Neural cell (in vitro differentiated cells): ENCODE measurements at places on chromosomes 16 and 17. TPM values are rescaled to one million over a fixed set of nuclear protein-coding genes. Genes with fewer than 3 reads are reported as not detected.

Gene CCDC154
- polyA plus RNA-seq, result 3.1 and 3.3 TPM in 2 replicates

Gene MYADML2
- polyA plus RNA-seq, result 1.1 and 1.2 TPM in 2 replicates

Gene ABCC6
- not detected in 2 replicates for polyA plus RNA-seq

Gene KRTAP4-5
- not detected in 2 replicates for polyA plus RNA-seq

Gene MAF
- polyA plus RNA-seq, result 0.92 and 2.1 TPM in 2 replicates

Gene CCL22
- polyA plus RNA-seq, result not detected in 2 replicates

Gene TSNAXIP1
- polyA plus RNA-seq, result 24.2 and 31.0 TPM in 2 replicates

Gene CNTD1
- polyA plus RNA-seq, result 0.21 and 1.2 TPM in 2 replicates
